SIG-M5 (cell line): ENCODE measurements at places on chromosomes 7 and 10.

DNA sequence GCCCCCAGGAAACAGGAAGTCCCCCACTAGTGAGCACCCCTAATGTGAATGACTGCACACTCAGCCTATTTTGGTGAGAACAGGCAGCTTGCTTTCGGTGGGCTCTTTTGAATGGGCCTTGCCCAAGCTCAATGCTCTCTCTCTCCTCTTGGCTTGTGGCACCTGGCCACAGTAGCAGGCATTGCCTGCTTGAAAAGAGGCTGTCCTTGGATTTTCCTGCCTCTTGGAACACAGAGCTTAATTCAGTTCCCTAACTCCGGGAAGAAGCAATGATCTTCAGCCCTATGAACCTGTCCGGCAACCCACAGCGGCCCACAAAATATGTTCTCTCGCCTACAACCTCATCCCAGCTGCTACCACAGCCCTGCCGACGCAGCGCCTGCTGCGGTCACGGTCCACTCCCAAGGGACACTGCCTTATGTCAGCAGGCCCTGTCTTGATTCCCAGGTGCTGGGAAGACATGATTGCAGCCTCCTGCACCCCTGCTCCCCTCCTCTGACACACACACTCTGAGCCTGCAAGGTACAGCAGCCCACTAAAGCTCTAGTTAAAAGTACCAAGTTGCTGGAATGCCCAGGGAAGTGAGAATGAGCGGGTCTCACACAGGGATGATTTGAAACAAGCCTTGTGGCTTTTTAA is 715.5 kb upstream of the GALNT17 start:
- no peak for DNase-seq

DNA sequence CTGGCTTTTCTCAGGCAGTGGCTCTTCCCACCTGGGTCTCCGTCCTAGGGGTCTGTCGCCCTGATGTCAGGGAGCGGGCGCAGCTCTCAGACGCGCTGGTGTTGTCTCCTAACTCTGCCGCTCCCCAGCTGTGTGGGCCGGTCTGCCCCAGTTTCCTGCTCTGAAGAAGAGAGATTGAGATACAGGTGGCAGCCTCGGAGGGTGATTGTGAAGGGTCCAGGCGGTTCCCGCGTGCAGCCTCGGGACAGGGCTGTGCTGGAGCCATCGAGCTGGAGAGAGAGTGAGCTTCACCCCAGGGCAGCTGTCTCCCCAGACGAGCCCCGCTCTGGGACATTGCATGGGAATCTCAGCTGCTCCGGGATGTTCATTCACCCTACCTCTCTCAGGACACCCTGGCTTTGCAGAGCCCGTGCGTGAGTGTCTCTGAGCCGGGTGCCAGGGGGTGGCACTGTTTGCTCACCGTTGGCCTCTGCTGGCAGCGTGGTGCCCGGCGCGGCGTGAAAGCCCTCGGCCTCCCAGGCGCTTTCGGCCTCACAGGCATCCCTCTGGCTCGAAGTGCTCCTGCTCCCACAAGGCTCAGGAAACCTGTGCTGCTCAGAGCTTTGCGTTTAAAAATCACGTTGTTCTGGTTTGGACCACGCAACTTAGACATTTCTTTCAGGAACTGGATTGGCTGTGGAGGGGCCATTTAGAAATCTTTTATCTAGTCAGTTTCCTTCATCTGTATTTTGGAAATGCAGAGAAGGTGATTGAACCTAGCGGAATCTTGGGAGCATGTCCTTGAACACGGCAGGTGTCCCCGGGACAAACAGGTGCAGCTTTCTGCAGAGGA is 33.8 kb upstream of the ZFAND2A start:
- no peak for DNase-seq

DNA sequence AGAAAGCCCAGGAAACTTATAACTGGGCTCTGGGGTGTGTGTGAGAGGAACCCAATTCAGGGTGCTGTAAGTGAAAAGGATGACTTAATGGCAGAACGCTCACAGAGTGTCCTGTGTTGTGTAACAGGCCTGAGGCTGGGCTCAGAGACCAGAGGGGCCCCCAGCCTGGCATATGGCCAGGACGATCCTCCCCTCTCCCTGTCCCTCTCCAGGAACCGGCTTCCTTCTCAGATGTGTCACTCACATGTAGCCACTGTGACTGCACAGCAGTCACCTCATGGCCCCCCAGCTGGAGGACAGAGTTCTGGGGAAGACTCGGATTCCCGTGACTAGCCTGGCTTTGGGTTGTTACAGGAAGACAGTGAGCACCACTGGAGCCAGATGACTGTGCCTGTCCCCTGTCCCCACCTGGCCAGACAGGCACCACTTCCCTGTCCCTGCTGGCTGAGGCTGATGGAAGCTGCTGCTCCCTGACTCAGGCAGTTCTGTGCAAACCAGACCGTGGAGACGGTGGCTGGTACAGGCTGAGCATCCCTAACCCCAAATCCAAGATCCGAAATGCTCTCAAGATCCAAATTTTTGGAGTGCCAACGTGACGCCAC is 220.5 kb downstream of the MLLT10 start:
- DNase-seq = no peak

DNA sequence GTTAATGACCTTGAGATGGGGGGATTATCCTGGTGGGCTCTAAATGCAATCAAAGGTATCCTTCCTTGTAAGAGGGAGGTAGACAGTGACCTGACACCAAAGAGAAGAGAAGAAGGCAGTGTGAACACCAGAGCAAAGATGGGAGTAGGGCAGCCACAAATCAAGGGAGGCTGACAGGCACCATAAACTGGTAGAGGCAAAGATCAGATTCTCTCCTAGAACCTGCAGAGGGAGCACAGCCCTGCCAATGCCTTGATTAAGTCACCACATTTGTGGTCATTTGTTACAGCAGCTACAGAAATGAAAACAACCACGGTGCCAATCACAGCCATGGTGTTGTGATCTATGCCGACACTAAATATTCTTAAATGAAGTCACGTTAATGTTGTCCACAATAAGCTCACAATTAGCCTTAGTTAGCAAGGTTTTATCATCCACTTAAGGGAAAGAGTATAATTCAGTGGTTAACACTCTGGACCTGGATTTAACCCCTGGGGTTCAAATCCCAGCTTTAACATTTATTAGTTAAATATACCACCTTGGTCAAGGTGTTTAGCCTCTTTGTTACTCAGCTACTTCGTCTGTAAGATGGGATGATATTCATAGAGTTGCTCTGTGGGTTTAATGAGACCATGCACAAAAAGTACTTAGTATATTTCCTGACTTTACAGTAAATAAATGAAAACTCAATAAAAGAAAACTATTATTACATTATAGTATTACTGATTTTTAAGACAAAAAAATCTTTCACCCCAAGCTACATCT is 70.8 kb downstream of the SGMS1 start:
- no peak for DNase-seq

DNA sequence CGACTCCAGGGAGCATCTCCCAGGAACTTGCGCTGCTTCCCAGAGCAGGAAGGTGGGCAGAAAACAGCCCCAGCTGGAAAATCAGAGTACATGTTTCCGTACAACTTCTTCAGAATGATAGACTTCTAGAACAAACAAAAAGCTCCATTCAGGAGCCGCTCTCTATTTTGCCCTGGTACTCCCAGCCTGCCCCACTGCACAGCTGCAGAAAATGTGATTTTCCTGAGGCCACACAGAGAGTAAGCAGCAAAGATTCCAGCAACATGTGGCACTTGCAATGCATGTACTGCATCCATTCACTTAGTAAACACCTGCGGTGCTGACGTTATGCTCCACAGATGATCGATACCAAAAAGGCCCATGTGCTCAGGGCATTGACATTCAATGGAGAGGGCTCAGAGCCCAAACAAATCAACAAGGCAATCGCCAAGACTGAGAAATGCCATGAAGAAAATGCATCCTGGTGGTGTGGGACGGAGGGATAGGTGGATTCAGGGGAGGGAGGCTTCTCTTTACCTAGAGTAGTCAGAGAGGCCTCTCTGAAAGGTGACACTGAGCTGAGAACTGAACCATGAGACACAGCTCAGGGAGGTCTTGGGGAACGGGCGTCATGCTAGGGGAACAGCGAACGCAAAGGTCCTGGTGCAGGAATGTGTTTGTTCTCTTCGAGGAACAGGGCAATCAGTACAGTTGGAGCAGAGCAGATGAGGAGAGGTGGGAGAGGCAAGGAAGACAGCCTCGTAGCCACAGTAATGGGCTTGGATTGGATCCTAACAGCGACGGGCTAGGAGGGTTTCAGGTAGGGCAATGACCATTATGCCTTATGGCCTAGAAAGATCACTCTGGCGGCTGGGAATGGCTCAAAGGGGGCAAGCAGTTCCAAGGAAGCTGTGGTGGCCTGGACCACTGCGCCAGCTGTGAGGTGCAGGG is 35.3 kb upstream of the DUSP5 start:
- DNase-seq = no peak

GRCh38 chr10:129546106-129546505 is 79.1 kb downstream of the MGMT start:
- no peak for DNase-seq

- DNase-seq = no peak
These were observed 44.4 kb upstream of the SP4 start for GRCh38 chr7:21383227-21384220.

- no peak for DNase-seq
These were observed 9.2 kb downstream of the MICU1 start for GRCh38 chr10:72616716-72617115.

GRCh38 chr10:1134156-1134555 is 78.0 kb downstream of the WDR37 start:
- no peak for DNase-seq

DNA sequence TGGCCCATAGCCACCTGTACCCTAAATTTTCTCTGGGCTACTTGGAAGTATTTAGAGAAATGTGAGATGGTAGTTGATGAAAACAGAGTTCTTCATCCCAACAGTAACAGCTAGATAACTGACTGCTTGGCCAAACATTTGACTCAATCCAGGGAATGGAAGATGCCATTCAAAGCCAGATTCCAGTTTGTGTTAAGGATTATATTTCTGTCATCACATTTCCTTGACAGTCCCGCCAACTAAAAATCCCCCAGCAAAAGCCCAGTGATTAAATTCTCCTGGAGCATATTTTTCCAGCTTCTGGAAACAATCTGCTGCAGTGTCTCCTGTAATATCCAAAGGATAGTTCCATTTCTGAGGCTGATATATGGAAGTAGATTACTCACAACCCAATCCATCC is 45.4 kb upstream of the PTN start:
- no peak for DNase-seq

DNA sequence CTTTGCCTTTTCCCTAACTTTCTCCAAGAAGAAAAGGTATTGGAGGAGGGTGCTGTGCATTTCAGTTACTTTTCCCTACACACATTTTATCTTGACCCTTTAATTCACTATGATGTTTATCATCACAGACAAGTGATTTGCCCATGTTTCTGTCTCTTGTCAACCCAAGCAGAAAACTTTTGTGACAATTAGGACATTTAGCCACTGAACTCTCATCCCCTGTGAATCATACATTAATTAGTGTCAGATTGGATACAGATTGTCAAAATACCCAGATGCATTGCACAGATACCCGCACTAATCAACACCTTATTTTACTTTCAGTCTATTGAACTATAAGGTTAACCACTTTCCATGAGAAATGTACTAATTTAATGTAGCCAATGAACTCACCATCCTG is 912.9 kb downstream of the SORCS1 start:
- DNase-seq = no peak
